ENCODE measurements at places on chromosomes 1 and 21. TPM values are rescaled to one million over a fixed set of nuclear protein-coding genes. Genes with fewer than 3 reads are reported as not detected.

DNA sequence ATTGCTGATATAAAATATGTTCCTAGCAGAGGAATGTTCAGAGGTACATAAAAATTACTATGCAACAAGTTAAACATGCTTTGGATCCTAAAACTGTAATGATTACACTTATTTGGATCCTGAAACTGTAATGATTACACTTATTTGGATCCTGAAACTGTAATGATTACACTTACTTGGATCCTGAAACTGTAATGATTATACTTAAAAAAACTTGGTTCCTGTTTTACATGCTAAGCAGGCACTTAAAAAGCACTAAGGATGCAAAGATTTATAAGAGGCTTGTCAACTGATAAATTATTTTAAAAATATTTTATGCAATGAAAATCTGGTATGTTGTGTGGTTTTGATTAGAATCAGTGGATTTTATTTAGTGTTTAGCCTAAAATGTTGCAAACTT, 47.7 kb downstream of the ZNHIT6 start:
- no peak for DNase-seq

DNA sequence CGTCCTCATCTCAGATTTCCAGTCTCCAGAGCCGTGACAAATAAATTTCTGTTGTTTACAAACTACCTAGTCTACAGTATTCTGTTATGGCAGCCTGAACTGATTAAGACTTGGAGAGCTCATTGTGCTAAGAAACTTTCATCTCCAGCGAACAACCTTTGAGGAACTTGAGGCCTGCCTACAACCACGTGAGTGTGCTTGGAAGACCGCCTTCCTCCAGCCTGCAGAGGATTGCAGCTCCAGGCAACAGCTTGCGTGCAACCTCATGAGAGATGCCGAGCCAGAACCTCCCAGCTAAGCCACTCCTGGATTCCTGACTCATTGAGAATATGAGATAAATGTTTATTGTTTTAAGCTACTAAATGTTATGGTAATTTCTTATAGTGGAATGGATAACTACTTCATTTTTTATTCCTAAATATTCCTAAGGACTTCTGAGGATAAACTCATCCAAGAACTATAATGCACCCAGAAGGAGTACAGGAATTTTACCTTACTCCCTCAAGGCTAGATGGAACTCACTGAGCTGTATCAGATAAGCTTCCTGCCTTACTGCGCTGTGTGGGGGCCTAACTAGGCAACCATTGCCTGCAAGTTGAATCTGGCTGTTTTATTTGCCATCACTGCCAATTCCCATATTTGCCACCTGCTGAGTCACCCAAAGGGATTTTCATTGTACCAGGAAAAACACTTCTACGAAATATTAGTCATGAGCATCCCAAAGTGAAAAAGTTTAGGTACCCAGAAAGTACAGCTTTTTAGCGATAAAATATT, 17.6 kb downstream of the FAM177B start:
- DNase-seq, result no peak

- no peak for DNase-seq
These were observed 64.9 kb upstream of the SMYD2 start for GRCh38 chr1:214216021-214216420.

DNA sequence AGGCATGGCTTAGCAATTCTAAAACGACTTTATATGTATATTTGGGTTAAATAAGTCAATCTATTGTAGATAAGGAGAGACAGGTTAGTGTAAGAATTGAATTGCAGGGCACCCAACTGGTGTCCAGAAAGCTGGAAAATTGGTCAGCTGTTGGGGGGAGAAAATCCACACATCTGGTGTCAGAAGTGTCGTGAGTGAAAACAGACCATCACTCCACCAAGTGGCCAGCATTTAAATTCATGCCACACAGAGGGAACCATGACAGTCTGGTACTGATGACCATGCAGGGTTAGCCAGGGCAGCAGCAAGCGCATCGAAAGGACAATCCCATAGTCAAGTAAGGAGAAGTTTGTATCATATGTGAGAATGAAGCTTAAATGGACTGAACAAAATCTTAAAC, 11.7 kb downstream of the LAX1 start:
- no peak for DNase-seq

GRCh38 chr1:225851805-225852204, 30.4 kb downstream of the TMEM63A start:
- DNase-seq, result no peak

- no peak for DNase-seq
These were observed 78.0 kb downstream of the OBSCN start for GRCh38 chr1:228285661-228286504.

DNA sequence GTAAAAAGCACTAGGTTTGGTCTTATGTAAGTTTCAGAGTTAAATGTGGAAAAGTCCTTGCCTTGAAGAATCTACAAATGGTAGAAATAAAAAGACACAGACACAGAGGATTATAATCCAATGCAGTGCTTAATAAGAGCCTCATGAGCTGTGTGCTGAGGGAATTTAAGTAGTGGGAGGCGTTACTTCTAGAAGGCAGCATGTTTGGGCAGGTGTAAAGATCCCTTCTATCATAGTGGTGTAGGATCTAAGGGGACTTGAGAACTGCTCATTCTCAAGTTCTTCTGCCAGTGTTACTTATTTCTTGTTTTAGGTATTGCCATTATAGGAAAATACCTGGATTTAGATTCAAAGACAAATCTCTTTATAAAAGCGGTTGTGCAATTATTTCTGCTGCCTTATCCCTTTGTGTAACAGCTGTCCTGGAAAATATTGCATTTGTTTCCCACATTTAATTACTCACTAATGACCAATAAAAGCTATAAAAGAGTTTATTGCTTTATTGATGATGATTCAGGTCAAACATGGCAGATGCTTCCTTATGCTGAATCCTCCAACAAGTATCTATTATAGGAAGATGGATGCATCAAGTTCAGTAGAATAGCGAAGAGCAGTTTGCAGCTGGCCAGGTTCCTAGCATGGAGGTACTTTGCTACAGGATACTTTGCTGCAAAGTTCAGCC, 132.5 kb upstream of the IVNS1ABP start:
- no peak for DNase-seq

DNA sequence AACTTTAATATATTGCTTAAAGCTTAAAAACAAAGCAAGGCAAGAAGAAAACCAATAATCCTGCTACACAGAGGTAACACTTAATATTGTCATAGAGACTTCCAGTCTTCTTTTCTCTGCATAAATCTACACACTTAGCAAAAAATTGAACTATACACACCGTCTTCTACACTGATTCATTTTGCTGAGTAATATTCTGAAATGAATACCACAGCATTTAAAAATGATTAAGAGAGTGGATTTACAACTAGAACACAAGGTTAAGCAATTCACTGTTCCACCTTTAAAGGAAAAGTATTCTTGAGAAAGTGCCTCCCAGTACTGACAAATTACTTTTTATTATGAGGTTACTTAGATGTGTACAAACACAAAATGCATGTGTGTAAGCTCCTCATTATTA, 22.2 kb upstream of the ITPKB start:
- no peak for DNase-seq

DNA sequence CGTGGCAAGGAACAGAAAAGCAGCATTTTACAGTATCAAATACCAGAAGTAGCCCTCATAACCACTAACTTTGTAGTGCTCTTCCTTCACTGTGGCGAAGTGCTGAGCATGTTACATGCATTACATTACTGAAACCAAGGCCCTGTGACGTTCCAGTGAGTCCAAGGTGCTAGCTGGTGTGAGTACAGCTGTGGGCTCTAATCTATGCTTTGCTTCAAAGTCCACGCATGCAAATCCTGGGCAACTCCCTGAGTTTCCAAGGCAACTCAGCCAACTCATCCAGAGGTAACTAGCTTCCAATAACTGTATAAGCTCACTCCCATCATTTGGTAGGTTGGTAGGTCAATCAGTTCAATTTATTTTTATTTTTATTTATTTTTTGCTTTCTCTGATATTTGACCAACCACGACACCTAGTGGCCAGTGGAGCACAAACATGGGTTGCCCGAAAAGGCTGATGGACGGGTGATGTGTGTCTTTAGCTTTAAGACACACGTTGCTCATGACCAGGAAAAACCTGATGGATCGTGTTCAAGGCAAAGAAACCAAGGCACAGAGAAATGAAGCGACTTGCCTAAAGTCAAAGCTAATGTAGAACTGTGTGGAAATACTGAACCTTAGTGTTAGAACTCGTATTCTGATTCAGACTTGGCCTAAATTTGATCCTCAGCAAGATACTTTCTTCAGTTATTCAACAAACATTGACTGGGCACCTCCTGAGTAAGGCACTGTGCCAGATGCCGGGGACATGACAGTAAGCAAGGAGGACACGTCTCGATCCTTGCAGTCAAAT, 73.0 kb downstream of the GNG12 start:
- DNase-seq, result peak; percentile 78

GRCh38 chr1:26277719-26278118, 2.2 kb upstream of the SH3BGRL3 start:
- no peak for DNase-seq

GRCh38 chr1:74971982-74972381, 162.2 kb upstream of the LHX8 start:
- no peak for DNase-seq

DNA sequence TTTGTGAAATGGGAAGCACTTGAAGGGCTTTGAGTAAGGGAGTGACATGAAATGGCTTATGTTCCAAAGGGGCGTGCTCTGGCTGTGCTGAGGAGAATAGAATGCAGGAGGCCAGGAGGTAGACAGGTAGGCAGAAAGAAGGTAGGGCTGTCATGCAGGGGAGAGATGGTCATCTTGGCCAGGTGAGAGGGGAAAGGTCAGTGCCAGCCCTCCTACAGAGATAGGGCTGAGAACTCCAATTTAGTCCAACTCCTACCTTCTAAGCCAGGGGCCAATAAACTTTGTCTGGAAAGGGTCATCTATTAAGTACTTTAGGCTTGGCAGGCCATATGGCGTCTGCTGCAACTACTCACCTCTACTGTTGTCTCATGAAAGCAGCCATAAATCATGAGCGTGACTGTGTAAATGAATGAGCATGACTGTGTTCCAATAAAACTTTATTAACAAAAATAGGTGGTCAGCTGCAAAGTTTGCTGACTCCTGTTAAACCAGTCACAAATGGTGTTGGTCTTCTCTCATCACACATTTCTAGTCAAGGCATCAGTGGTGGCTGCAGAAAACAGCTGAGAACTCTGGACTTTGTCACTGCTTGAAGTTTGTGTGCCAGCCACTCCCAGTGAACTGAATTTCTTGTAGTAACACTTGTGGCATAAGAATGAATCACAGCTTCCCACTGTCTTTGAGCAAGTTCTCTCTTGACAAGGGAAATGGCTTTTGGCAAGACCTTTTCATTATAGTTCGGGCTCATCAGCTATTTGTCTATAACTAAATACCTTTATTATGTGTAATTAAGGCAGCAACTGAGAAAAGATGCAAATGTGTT, 32.0 kb upstream of the CD2 start:
- DNase-seq, result no peak

GRCh38 chr1:12475530-12475934, 142.5 kb downstream of the DHRS3 start:
- no peak for DNase-seq

DNA sequence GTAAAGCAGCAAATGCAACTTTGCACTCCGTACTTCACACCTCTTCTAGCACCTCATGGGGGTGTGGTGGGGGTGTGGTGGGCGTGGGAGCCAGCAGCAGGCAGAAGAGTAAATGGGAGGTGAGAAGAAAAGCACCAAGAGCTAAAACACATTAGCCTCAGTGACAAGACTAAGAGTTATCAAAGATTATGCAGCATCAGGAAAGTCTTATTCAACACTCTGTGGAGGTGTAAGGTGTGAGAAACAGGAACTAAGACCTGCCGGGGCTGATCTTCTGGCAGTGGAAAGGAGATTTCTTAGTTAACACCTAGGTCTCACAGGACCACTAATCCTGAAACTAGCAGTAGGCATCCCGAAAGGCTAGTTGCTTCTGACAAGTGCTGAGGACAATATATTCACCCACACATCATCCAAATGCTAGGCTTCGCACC, 9.9 kb downstream of the TGFBR3 start:
- DNase-seq, result no peak

DNA sequence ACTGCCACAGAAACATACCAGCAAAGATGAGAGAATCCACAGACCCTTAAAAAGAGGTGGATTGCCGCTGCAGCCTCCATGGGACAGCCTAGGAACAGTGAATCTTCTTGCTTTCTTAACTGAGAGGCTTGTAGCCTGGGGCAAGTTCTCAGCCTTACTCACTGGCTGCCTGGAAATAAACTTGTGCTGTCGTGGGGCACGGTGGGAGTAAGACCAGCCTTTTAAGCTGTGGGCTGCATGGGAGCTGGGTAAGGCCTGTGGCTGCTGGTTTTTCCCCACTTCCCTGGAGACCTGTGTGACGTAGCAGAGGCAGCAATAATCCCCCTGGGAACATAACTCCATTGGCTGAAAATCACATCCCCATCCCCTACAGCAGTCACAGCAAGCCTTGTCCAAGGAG, 30.8 kb downstream of the CD2 start:
- no peak for DNase-seq

- DNase-seq, result peak; percentile 18
These were observed 648 bp upstream of the RGS7 start for GRCh38 chr1:241357366-241358340.

- no peak for DNase-seq
These were observed 17.3 kb downstream of the SLC9A1 start for GRCh38 chr1:27137544-27138075.

GRCh38 chr1:229092377-229093237, 178.3 kb upstream of the RAB4A start:
- peak; percentile 45 for DNase-seq

DNA sequence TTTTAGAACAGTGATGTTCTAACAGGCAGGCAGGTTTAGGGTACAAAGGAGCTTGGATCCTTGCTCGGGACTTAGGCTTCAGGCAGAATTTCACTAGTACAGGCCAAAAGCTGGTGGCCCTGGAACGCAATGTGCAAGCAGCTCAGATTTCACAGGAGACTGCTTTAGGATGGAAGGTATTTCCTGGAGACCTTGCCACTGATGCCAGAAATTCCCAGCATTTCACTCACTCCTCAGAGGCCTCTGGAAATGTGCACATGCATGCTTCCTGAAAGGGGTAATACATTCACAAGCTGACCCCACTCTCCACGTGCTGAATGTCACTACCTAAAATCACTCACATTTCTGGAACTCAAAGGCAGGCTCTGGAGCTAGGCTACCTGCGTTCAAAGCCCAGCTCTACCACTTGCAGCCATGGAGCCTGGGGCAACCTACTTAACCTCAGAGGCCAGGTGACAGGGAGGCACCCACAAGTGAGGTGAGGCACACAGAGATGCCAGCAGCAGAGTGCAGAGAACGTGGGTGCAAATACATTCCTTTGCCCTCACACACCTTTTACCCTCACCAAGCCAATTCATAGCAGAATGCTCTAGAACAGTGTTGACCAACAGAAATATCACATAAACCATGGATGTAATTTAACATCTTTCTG, 56.5 kb downstream of the CDC7 start:
- DNase-seq, result no peak

MYCBP gene
- total RNA-seq, result 69.2 TPM

KLF17 gene
- total RNA-seq, result not detected

COPA gene
- 87.1 TPM for total RNA-seq

AMPD1 gene
- total RNA-seq, result not detected

CNR2 gene
- total RNA-seq, result not detected

VWA5B1 gene
- 1.0 TPM for total RNA-seq

HYI gene
- total RNA-seq, result 18.9 TPM

FAM163A gene
- total RNA-seq, result 0.08 TPM

PDZK1IP1 gene
- not detected for total RNA-seq

C1orf116 gene
- total RNA-seq, result 5.3 TPM

AIRE gene
- total RNA-seq, result not detected

OR2T29 gene
- not detected for total RNA-seq
